ENCODE measurements at places on chromosomes 5 and 9.

DNA sequence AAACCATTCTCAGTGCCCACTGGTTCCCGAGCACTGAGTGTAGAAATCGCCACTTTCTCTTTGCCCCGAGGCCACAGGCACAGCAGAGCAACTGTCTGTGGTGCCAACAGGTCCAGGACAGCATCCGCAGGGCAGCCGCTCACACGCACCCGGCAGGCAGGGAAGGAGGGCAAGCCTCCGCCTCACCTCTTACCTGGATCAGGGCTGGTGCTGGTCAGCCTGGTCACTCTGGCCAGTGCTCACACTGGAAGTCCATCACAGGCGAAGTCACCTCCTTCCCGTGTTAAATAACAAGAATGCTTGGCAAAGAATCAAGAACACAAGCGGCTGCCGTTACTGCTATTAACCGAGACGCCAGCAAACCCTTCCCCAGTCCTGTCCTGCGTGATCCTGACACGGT is 13.7 kb downstream of the DIPK1B start:
- DNase-seq, result no peak

DNA sequence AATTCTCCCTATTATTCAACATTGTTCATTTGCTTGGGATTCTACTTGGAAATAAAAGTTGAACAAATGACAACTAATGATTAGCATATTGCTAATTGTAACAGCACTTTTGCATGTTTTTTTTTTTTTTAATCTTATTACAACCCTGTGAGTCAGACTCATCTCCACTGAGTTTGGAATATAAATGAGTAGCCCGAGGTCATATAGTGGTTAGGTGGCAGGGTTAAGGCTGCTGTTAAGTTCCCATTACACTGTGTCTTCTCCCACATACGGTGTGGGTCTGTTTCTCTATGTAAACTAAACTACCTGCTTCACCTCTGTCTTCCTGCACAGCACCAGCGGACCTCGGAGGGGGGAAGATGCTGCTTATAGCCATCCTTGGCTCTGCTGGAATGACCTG is 92.4 kb downstream of the EQTN start:
- no peak for DNase-seq

DNA sequence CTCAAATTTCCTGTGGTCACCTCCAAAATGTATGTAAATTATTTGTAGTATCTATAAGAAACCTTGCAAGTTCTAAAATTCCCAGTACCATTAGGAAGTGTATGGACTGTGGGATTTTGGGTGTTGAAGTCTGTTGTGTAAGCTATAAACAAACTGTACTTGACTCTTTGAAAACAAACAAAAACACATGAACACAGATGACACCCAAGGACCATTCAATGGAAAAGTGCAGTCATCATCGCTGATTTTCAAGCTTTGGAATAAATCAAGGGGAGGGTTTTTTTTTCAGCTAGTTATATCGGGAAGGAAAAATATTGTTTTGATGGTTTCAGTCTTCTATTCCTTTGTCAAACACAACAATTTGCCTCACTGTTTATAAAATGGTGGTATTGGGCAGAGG is 49.6 kb downstream of the ELL2 start:
- no peak for DNase-seq

GRCh38 chr9:78236551-78236910 is 656 bp downstream of the CEP78 start:
- DNase-seq, result no peak

- DNase-seq, result no peak
Observed at GRCh38 chr9:6488395-6488794, 75.4 kb downstream of the UHRF2 start.

DNA sequence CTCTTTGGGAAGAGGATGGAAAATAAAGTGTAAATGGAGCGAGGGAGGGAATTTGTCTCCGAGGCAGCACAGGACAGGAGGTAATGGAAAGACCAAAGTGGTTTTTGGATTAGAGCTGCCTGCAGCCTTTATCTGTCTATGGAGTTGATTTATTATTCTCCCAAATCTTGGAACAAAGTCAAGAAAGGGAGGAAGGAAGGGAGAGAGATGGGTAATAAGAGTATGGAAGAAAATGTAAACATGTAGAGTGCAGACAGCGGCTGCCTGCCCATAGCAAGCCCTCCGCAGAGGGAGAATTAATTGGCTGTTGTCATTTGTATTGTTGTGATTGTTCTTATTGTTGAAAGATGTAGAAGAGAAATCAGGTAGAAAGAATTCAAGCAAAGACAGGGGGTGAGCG is 15.7 kb downstream of the KCNIP1 start:
- DNase-seq, result no peak

GRCh38 chr9:23701291-23701690 is 124.7 kb downstream of the ELAVL2 start:
- no peak for DNase-seq

GRCh38 chr9:111178331-111179055 is 140.2 kb upstream of the LPAR1 start:
- no peak for DNase-seq

GRCh38 chr5:137714946-137715345 is 20.9 kb downstream of the KLHL3 start:
- no peak for DNase-seq

- no peak for DNase-seq
Observed at GRCh38 chr9:127919253-127919815, 2.5 kb upstream of the ST6GALNAC4 start.

GRCh38 chr5:36581070-36581469 is 25.3 kb upstream of the SLC1A3 start:
- no peak for DNase-seq

DNA sequence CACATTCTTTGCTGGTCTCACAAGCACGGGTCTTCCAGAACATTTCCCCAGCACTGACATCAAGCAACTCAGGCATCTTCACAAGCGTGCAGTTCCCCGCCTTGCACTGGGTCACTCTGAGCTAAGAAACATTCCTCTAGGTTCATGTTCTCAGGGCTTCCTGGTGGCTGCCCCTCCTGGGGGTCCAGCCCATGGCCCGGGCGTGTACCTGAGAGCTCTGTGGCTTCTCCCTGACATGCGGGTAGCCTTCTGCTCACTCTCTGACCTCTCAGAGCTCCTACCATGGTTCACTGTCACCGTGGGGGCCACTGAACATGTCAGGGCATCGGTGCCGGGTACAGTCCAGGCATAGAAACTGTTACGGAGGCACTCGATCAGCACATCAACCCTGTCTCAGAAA is 87.5 kb downstream of the OLFM1 start:
- no peak for DNase-seq

DNA sequence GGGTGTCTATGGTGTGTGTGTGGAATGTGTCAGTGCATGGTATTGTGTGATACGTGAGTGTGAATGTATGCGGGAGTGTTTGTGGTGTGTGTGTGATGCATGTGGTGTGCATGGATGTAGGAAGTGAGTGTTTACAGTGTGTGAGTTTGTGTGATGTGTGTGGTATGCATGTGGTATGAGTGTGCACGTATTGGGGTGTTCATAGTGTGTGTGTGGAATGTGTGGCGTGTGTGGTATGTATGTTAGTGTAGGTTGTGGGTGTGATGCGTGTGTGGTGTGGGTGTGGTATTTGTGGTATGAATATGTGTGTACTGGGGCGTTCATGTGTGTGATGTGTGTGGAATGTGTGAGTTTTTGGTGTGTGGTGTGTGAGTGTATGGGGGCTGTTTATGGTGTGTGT is 40.1 kb upstream of the BICD2 start:
- no peak for DNase-seq

GRCh38 chr9:89455356-89455824 is 42.5 kb downstream of the SEMA4D start:
- DNase-seq, result no peak

DNA sequence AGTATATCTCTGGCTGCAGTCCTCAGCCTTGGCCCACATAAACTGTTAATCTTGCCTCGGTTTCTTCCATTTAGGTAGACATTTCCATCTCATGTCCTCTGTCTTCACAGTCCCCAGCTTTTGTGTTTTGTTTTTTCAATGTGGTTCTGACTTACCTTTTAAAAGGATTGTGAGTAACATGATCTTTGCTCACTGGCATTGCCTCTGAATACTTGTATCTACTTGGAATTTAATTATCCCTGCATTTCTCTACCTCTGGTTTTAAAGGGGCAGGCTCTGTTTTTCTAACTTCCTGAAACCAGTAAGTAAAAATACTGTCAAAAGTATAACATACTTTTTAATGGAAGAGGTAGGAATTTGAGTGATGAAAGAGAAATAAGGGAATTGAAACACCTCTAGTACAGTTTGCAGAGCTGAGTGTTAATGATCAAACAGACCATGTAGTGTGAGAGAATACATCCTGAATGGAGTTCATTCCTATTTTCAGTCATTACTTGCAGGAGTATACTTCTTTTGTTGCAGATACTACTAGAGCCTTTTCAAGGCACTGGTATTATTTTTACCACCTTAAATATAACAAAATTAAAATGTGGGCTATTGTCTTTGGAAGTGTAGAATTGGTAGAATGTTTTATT is 62.6 kb downstream of the MTREX start:
- no peak for DNase-seq

DNA sequence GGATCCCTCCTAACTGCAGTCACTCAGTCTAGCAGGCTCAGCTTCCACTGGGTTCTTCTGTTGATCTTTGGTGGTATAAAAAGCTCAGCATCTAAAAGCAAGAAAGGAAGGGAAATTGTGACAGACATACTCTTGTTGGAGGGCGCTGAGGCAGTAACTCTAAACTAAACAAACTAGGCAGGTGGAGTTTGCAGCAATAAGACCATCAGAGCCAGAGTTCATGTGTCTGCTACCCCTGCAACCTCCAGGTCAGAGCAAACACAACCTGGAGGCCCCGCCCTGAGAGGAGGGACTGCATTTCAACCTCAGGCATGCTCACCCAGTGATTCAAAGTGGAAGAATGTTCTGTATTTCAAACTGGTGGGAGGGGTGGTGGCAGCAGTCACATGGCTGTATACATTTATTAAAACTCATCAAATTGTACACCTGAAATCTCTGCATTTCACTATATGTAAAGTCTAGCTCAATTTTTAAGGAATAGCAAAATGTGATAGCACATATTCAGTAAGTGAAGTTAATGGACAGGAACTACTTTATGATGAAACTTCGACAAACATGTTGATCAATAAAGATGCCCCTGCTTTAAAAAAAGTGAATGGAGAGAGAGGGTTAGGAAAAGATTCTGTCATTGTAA is 7.1 kb downstream of the ACTL7A start:
- no peak for DNase-seq

GRCh38 chr5:98341038-98342032 is 432.1 kb upstream of the RGMB start:
- DNase-seq, result no peak

GRCh38 chr5:173920866-173921555 is 32.9 kb downstream of the CPEB4 start:
- DNase-seq, result no peak

DNA sequence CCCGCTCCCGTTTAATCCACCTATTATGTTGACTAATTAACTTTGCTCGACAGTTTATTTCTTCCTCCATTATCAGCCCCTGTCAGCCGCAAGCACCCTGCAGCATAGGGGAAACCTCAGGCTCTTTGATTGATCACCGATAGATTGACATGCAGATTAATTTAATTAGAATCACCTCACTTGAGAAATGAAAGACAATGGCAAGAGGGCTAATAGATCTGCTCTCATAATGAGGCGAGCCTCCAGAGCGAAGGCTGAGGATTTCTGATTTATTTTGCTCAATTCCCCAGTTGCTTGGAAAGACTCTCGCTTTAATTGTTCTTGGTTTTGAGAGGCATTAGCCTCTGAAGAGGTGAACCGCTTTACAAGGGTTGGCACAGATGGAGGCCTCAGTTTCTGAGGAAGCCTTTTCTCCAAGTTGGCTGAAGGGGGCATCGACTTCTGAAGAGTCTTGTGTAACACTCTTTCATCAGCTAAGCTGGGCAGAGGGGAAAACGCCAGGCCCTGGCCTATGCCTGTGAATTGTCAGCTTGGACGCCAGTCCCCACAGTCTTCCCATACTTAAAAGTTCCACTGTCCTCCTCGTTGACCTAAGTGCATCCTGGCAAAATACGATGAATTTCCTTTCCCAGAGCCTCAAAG is 275.4 kb downstream of the EBF1 start:
- peak; percentile 54 for DNase-seq

DNA sequence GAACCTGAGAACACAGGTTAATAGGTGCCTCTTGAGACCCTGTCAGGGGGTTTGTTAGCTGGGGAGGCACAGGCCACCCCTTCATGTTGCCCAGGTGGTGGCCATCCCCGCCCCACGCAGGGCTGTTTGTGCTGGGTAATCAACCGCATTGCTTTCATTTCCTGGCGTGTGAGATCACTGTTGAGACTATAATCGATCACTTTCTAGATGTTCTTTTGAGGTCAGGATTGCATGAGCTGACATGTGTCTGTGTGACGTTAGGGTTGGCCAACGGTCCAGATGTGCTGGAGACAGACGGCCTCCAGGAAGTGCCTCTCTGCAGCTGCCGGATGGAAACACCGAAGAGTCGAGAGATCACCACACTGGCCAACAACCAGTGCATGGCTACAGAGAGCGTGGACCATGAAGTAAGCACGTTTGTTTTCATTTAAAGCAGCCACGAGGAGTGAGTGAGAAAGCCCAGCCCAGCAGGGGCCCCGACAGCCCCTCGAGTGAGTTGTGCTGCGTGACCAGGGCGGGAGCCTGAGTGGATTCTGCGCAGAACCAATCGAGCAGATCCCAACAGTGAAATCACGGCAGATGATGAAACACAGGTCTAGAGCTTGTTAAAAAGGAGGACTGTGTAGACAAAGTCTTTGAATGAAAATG is 115.0 kb upstream of the CACNA1B start:
- no peak for DNase-seq

GRCh38 chr5:26802944-26803343 is 235.4 kb downstream of the CDH9 start:
- no peak for DNase-seq

DNA sequence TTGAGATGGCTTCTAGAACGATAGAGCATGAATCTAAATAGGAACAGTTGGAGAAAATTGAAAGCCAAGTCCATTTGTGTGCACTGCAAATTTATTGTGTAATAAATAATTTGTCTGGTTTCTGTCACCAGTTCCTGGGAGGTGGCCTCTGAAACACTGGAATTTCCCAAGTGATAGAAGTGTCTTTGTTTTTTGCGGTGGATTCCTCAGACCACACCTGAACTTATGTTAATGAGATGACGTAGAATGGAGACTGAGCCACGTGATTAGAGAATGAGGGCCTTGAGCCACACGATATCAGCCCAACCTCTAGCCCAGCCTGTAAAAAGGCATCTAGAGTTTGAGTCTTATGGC is 105.1 kb downstream of the MSX2 start:
- no peak for DNase-seq

DNA sequence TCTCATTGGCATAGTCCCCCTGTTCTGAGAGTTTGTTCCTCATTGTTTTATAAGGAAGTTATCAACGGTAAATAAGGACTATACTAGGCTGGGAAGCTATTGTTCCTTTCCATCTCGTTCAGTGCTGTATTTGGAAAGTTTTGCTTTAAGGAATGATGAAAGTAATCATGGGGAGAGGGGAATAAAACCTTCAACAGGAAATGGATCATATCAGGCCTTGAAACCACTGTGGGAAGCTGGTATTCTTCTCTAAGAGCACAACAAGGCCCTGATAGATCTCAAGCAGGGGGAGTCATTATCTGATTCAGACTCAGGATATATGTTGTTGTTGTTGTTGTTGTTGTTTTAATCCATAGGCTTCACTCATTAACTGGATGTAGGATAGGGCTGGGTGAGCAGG is 474.5 kb downstream of the ENC1 start:
- no peak for DNase-seq
